ENCODE measurements at places on chromosomes 12 and 14. TPM values are rescaled to one million over a fixed set of nuclear protein-coding genes. Genes with fewer than 3 reads are reported as not detected.

PTPRQ gene
- not detected for total RNA-seq

WNT5B gene
- not detected for total RNA-seq

ZC2HC1C gene
- total RNA-seq: 0.88 TPM

CERS5 gene
- total RNA-seq: 72.1 TPM

NUP37 gene
- 76.5 TPM for total RNA-seq

NFYB gene
- 13.1 TPM for total RNA-seq

CELA1 gene
- 0.31 TPM for total RNA-seq

CIT gene
- total RNA-seq: 25.7 TPM

GLI1 gene
- total RNA-seq: 1.0 TPM

SLC22A17 gene
- total RNA-seq: not detected

All from natural killer cell treated with Interleukin-12 subunit alpha and Interleukin-12 subunit beta and Interleukin-15 and Interleukin-18, amount 100 ng/mL, for 72 hours (primary cell).